ENCODE measurements at places on chromosomes 12 and 14.
A peak's percentile ranks its signal among the peaks of the same experiment; 100 is the strongest.

DNA sequence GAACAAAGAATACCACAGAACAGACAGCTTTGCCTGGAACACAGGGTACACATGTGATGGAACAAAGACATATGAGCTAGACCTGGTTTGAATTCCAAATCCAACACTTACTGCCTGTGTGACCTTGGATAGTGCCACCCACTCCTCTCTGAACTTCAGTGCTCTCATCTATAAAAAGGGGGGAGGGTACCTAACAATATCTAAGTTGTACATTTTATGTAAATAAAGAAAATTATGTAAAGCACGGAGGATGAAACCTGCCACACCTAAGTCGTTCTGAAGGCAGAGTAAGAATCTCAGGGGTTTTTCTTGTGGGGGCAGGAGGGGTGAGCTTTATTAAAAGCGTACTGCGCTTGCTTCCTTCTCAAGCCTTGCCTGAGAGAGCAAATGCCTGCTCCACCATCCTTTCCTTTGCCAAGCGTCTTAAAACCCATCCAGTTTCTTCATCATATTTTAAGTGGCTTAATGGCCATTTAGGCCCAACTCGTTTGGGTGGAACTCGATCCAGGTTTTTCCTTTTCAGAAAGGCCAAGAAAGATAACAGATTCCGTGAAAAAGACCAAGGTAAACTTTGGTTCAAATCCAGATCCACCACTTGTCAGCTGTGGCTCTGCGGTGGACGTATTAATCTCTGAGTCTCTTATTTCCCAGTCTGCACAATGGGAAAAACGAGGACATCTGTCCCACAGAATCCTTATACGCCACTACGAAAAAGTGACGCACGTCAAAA, 946 bp downstream of the DDX24 start:
- no peak for DNase-seq

GRCh38 chr12:109714913-109715244, 1.3 kb downstream of the FAM222A start:
- no peak for DNase-seq

- DNase-seq = no peak
Observed at GRCh38 chr12:3125674-3126073, 48.5 kb downstream of the TSPAN9 start.

DNA sequence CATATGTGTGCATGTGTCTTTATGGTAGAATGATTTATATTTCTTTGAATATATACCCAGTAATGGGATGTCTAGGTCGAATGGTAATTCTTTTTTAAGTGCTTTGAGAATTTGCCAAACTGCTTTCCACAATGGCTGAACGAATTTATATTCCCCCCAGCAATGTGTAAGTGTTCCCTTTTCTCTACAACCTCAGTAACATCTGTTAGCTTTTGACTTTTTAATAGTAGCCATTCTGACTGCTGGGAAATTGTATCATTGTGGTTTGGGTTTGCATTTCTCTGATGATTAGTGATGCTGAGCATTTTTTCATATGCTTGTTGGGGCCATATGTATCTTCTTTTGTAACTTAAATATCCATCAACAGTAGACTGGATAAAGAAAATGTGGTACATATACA, 9.4 kb downstream of the OR6C68 start:
- no peak for DNase-seq

GRCh38 chr12:11771895-11772502, 122.5 kb downstream of the ETV6 start:
- DNase-seq = no peak

GRCh38 chr14:34583525-34583924, 44.0 kb upstream of the EAPP start:
- no peak for DNase-seq

DNA sequence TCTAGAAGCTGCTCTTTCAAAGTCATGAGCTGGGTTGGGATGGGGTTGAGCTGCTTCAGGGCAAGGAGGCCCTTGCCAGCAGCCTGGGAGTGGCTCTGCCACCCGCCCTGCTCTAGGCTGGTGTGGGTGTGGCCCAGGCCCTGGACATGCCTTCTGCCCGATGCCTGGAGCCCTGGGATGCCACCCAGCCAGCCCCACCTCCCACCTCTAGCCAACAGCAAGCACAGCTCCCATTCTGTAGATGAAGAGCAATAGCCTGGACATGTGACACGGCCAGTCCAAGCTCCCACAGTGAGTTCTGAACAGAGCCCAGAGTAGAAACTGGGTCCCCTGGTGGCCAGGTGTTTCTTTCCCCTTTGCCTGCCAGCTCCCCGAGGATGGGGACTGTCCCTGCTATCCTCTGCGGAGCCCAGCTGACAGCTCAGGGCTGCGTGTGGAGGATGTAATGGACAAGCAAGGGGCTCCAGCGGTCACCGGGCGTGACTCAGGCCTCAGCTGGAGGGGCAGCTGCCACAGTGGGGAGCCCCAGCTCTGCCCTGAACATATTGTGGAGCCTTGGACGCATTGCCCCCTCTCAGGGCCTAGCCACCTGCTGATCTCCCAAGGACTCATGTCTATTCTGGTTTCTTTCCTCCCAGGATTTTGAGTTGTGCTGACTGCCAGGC, 165.2 kb downstream of the TSPAN9 start:
- no peak for DNase-seq

DNA sequence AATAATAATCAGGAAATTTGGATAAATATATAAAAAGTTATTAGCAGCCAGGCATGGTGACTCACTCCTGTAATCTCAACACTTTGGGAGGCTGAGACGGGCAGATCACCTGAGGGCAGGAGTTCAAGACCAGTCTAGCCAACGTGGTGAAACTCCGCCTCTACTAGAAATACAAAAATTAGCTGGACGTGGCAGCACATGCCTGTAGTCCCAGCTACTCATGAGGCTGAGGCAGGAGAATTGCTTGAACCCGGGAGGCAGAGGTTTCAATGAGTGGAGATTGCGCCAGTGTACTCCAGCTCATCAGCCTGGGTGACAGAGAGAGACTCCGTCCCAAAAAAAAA, 64.5 kb downstream of the SYT1 start:
- no peak for DNase-seq

DNA sequence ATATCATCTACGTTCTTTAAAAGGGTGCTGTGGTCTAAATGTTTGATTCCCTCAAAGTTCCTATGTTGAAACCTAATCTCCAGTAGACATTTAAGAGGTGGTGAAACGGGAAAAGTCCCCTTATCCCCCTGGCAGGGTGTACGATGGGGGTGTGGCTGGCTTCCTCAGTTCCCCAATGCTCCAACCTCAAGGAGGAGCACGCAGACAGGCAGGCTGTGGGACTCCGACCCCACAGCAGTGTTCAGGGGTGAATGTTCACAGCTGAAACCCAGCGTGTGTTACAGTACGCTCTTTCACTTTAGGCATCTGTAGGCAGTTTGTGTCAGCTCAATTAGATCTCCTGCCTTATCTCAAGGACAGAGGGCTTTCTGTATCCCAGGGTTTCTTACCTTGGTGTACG, 73.2 kb downstream of the SEC23A start:
- no peak for DNase-seq

DNA sequence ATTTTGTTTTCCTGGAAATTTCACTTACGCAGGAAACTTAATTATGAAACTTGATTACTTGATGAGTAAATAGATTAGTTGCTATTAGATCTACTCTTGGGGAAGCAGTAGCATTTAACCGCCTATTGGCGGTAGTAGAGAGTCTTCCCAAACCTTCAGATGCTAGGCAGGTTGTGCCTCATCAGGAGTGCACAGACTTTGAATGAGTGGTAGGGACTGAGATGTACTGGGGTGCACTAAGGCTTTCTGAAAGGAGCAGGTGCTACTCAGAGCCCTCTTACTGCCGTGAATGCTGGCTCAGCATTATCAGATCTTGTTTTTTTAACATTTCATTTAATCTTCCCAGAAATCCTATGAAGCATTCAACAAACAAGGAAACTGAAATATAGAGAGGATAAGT, 7.7 kb downstream of the GATC start:
- DNase-seq = no peak

DNA sequence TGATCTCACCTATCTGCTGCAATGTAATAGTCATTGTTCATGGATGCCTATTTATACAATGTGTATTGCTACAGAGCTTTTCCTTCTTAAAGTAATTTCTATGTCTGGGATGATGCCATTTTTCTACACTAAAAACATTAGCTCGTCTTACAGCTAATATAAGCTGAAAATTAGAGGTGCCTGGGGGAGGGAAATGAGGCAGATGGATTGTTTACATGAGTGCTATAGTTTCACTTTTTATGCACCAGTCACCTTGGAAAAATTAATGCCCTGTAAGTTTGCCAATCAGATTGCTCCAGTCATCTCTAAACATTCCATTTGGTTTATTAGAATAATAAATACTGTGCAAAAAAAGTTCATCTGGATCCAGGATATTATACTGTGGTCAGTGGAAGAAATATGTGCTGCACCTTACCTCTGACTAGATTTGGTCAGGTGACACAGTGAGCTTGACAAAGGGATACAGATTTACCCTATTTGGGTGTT, 436.2 kb downstream of the RAD51B start:
- no peak for DNase-seq

DNA sequence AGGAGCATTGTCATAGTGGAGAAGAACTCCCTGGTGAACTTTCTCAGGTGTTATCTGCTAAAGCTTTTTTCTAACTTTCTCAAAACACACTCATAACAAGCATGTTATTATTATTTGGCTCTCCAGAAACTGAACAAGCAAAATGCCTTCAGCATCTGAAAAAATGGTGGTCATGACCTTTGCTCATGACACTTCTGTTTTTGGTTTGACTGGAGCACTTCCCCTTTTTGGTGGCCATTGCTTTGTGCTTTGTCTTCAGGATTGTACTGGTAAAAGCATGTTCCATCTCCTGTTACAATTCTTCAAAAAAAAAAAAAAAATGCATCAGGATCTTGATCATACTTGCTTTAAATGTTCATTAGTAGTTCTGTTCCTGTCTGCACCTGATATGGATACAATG, 1241.6 kb upstream of the USP15 start:
- DNase-seq = no peak

DNA sequence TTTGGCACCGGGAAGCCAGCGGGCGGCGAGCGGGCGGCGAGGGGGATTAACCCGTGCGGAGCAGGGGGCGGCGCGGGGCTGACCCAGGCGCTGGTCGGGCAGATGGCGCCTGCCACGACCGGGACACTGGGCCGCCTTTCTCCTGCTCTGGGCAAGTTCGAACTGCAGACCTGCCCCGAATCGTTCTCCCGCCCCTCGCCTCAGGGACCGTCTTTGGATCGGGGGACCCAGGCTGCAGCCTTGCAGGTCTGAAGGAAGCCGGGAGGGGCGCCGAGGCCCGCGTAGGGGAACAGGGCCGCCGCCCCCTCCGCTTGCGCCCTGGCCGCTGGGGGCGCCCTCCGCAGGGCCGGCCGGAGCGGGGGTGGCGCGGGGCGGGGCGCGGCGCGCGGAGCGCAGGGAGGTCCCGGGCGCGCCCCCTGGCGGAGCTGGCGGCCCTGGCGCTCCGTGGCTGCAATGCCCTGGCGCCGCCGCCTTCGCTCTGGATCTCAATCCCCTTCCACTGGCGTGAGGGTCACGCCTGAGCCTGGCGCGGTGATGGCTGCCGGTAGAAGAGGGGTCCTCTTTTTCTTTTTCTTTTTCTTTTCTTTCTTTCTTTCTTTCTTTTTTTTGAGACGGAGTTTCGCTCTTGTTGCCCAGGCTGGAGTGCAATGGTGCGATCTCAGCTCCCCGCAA, 449 bp upstream of the LTBP2 start:
- DNase-seq = peak; percentile 88

- DNase-seq = no peak
Observed at GRCh38 chr12:6826734-6827436, 1.3 kb upstream of the P3H3 start.

GRCh38 chr14:72247896-72248465, 315.8 kb downstream of the RGS6 start:
- DNase-seq = no peak

GRCh38 chr12:47114481-47114892, 34.7 kb upstream of the AMIGO2 start:
- no peak for DNase-seq

DNA sequence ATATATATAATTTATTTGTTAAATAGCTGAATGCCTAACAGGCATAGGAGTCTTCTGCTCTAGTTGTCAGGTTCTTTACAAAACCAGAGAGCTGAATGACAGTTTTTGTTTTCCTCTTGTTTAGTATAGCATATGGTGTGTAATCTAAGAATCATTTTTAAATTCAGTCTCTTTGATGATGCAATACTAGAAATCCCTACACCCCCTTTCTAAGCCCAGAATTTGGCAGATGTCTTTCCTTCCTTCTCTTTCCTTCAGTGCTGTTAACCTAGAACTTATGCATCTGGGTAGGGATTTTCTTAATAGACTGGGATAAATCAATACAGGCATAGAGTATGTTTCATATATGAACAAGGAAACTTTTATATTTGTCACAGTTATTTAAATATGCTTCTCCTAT, 198.1 kb downstream of the KCNH5 start:
- DNase-seq = no peak

DNA sequence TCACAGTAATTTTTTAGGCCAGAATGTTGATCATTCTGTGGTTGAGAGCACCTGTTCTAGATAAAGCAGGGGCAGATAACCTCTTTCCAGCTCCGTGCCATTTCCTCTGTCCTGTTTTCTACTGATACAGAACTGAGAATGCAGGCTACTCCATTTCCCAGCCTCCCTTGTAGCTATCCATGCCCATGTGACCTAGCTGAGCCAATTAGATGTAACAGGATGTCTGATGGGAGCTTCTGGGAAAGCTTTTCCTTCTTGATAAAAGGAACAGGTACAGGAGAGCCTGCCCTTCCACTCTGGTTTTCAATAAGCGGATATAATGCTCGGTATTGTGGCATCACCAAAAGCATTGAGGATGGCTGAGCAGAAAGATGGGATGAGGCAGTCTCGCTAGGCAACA, 54.2 kb downstream of the LRRC74A start:
- DNase-seq = no peak

GRCh38 chr12:14975457-14975856, 2.6 kb downstream of the PDE6H start:
- no peak for DNase-seq

DNA sequence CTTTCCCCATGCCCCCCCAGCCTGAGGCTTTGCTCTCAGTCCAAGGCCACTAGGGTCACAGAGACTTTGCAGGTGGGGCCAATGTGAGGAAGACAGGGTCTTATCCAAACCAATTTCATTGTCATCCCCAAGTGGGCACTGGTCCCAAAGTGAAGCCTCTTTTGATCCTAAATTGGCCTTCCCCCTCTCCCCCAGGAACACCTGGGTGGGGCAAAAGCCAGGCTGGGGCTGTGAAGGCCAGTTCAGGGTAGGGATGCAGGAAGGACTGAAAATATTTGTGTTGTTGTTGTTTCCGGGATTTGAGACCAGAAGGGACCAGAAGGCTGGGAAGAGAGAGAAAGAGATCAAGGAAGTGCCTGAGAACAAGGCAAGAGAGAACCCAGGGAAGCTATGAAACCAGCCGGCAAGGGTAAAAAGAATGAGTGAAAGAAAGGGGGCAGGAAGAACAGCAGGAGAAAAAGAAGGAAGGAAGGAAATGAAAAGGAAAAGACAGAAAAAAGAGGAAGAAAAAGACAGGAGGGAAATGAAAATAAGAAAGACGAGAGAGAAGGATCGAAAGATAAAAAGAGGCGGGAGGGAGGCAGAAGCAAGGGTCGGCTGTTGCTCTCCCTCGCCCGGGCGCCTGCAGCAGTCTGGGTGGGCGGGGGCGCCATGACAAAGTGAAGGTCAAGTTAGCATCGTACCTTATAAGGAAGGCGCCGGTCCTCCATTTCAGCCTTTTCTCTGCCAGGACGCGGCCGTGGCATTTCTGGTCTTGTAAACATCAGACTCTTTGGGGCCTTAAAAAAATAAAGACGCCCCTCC, 7.4 kb upstream of the HOXC11 start:
- no peak for DNase-seq
